Activated gamma-delta T cell treated with Interleukin-2 at 50 U/mL for 16 hours (primary cell): ENCODE measurements at places on chromosomes 3 and 15.

- DNase-seq: no peak
Observed at GRCh38 chr3:183378951-183379350, 49.5 kb downstream of the MCF2L2 start.

DNA sequence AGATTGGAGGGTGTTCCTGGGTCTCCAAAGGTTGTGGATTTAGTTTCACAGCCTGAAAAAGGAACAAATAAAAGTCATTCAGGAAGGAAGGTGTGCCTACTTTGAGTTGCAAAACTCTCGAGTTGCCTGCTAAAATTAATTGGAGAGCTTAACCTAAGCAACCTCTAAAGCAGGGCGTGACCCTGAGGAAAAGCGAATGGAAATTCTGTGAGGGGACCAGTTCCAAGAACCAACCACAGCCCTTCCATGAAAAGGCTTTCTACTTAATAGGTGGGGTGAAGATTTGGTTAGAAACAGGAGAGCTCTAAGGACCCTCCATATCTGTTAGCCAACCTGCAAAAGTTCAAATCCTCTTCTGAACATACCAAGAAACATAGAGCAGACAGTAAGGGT lies 1.5 kb downstream of the CD80 start:
- no peak for DNase-seq

- DNase-seq: no peak
Observed at GRCh38 chr3:14490831-14491230, 49.3 kb downstream of the GRIP2 start.

- no peak for DNase-seq
Observed at GRCh38 chr3:40645883-40646282, 121.1 kb downstream of the ZNF621 start.

- DNase-seq: no peak
Observed at GRCh38 chr3:82473864-82474541, 712.6 kb upstream of the GBE1 start.

DNA sequence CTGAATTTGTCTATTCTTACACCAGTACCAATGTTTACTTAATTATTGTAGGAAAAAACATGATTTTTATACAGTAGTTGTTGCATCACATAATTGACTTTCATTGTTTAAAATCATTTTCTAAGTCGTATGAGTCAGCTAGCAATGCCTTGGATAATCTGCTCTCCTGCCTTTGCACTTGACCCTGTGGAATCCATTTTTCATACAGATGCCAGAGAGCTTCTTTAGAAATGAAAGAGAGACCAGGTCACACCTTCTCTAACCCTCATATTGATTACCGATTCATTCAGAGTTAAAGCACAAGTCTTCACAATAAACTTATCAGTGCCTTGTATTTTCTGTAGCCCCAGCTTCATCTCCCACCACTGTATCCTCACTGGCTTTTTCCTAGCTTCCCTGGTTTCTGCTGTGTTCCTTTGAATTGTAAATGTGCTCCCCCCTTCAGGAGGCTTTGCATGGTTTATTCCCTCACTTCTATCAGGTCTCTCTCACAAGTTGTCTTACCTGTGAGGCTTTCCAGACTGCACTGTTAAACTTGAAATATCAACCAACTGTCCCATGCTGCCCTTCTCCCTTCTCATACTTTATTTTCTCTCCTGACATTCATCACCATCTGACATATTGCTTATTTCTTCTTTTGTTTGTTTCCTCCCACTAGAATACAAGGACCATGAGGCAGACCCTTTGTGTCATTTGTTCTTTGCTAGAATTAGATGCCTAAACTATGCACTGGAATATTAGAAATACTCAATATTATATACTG lies 662.0 kb upstream of the GBE1 start:
- no peak for DNase-seq

DNA sequence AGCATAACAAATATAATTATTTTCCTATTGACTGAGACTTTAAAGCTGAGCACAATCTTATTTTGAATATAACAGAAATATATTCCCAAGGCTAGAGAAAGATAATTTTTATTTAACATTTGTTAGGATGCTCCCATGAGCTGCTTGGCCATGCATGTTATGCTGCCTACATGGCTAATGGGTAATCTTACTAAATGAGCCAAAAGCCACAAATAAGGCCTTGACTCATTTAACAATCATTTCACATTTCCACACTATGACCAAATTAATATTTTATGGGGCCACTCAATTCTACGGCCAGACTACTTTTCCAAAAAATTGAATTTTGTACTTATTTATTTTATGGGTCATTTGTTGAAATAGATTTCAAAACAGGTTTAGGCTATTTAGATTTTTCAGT lies 141.7 kb downstream of the MEIS2 start:
- no peak for DNase-seq

DNA sequence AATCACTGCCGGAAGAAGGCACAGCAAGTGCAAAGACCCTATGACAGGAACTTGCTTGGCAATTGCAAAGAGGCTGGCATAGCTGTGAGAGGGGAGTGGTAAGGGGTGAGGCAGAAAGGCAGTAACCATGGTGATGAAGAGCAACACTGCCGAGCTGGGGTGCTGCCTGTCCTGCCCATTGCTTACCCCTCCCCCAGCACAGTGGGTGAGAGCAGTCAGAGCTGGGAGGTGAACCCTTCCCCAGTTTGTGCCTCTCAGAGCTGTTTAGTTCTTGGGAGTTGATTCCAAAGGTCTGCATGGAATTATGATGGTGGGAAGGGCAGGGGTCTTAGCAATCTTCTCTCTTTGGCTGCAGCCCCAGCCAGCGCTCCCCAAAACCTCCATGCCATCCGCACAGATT lies 8.8 kb downstream of the TYRO3 start:
- DNase-seq: no peak

DNA sequence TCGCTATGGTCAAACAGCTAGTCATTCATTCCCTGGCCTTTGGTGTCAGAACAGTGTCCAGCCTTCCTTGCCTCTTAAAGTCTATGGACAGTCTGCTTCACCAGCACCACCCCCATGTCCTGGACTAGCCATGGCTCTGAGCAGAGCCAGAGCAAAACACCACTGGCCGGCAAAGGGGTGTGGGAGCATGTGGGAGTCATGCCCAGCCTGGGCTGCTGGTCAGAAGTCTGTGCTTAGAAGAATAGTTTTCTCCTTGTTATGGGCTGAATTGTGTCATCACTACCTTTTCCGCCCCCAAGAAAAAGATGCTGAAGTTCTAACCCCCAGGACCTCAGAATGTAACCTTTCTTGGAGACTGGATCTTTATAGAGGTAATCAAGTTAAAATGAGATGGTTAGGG lies 132.9 kb upstream of the LPP start:
- no peak for DNase-seq

- DNase-seq: no peak
Observed at GRCh38 chr3:40128166-40128565, 181.3 kb upstream of the EIF1B start.

GRCh38 chr3:169980055-169980454 lies 13.4 kb downstream of the SEC62 start:
- no peak for DNase-seq

DNA sequence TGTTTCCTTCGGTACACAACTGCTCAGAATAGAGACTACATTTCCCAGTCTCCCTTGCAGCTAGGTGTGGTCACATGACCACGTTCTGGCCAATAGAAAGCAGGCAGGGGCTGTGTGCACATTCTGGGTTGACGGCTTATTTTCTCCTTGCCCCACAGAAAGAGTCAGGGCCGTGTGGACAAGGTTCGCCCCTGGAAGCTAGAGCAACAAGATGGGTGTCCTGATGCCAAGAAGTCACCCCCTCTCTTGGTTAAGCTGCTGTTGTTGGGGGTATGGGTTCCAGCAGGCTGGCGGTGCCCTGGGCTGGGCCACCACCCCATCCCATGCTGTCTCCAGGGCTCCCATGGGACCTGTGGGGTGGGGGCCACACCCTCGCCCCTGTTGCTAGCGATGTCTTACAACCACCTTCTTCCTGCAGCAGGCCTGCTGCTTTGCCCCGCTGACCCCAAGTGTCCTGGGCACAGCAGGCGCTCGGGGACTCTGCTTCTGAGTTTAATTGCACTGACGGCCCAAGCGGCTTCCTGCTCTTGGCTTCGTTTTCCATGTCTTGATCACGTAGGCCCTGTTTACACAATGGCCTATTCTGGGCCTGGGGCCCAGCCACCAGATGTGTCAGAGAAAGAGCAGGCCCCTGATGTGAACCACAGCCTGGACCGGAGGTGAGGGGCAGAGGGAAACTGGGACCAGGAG lies 24.9 kb downstream of the ABTB1 start:
- no peak for DNase-seq

- DNase-seq: no peak
Observed at GRCh38 chr3:73924048-73924447, 299.3 kb upstream of the PDZRN3 start.

DNA sequence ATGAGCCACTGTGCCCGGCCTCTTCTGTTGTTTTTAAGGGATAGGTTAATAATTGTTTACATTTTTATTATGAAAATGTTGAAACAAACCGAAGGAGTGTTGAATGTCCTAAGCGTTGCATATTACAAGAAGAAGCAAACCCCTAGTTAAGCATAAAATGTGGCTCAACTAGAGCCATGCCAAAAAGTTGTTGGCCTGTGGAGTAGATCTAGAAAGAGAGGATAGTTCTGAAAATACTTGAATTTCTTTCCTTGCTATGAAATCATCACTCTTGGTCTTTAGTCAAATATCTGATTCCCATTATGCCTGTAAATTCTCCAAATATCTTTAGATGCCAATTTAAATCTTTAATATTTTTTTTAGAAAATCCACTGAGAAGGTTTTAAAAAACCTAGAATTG lies 12.8 kb downstream of the RBP2 start:
- no peak for DNase-seq

- no peak for DNase-seq
Observed at GRCh38 chr3:45317710-45318109, 70.7 kb upstream of the LARS2 start.

- DNase-seq: no peak
Observed at GRCh38 chr3:31804251-31805051, 176.6 kb downstream of the OSBPL10 start.

- no peak for DNase-seq
Observed at GRCh38 chr3:65473736-65474135, 565.0 kb downstream of the MAGI1 start.

- DNase-seq: no peak
Observed at GRCh38 chr3:112230033-112230432, 64.0 kb downstream of the SLC9C1 start.

DNA sequence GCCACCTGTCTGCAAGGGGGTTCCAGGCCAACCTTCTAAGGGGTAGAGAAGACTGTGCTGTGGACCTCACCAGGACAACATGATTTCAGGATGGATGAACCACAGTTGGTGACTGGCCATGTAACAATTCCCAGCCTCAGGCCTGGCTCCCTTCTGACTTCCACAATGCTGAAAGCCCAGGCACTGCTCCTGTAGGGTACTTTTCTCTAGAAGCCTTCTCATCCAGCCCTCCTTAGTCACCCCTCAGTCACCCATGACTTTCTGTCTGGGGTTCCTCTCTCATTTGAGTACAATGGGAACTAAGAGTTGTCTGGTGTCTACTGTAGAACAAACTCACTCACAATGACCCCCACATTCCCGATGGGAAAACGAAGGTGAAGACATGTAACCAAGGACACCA lies 8.6 kb downstream of the ALS2CL start:
- DNase-seq: no peak

- DNase-seq: no peak
Observed at GRCh38 chr15:38398134-38398533, 55.8 kb upstream of the FAM98B start.

DNA sequence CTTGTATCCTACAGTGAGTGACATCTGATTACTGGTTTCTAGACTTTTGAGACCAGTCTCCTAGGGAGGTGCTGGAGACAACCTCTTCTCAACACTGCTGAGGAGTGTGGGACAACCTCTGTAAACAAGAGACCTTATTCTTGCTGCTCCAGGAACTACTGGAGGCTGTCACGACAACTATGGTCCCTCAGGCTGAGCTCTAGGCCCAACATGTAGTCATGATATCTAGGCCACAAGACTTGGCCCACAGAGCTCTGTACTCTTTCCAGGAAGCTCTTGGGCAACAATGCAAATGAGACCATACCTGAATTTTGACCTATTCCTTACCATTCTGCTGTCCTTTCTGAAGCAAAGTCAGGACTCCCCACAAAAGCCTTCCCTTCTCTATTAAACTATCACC lies 24.3 kb upstream of the HEG1 start:
- DNase-seq: no peak

DNA sequence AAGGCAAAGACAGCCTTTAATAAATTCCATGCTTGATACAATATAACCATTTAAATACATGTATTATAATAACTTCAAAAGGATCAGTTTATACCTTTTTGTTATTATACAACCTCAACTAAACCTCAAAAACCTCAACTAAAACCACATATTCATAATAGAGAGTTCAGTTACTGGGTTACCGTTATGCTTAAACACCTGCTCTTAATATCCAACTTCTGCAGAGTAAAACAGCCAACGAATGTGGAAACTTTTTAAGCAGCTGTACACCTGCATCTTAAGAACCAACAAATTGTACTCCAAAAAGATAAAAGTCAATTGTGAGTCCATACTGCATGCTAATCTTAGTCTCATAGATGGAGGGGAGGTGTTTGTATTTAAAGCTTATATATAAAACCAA lies 53.5 kb downstream of the TFDP2 start:
- no peak for DNase-seq

DNA sequence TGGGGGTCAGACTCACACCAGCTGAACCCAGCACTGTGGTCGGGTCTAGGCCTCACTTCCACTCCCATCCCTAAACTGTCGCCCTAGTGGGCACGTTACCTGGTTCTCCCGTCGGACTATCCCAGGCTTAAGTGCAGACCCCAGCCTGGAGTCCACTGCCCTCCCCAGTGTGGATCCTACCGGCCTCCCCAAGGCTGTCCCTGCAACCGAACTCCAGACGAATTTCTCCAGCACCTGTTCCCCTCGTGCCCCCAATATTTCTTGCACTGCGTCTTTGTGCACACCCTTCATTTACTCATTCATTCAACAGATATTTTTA lies 26.5 kb downstream of the SLC41A3 start:
- no peak for DNase-seq

GRCh38 chr3:64316971-64317370 lies 91.7 kb upstream of the PRICKLE2 start:
- no peak for DNase-seq

DNA sequence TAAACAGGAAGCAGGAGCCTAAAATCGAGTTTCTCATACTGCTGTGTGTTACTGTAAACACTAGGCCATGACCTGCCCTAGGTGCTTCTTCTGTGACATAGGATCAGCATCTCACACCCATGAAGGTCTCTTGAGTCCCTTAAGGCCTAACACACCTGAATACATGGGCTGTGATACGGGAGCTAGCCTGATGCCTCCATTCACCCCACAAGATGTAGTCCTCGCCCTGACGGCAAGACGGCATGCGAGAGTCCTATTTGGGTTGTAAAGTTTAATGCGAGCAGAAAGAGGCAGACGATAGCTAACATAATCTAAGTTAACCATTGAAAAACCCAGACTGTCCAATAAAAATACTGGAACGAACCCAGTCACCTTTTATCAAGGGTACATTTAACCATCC lies 241.1 kb upstream of the ICE2 start:
- DNase-seq: no peak

DNA sequence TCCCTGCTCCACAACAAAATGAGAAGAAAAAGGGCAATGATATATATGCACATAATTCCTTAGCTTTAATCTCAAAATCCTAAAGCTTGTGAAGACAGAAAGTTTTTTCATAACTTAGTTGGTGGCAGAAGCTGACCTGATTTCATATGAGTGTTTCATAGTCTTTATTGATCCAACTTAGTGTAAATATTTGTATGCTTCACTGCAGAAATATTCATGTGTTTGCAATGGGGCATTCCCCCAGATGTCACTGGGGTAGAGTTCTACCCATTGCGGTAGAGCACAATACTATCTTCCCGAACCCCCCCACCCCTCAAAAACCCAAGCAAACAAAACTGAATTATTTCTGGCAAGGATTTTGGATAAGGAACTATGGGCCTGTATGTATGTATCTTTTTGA lies 221.2 kb downstream of the THRB start:
- DNase-seq: no peak

GRCh38 chr3:28651159-28651558 lies 302.5 kb upstream of the AZI2 start:
- DNase-seq: no peak
